ENCODE measurements at places on chromosomes 5 and 9.

- DNase-seq, result no peak
Observed at GRCh38 chr9:116452634-116453033, 234.5 kb upstream of the TRIM32 start.

GRCh38 chr5:138359621-138360020, 7.1 kb downstream of the KDM3B start:
- no peak for DNase-seq

DNA sequence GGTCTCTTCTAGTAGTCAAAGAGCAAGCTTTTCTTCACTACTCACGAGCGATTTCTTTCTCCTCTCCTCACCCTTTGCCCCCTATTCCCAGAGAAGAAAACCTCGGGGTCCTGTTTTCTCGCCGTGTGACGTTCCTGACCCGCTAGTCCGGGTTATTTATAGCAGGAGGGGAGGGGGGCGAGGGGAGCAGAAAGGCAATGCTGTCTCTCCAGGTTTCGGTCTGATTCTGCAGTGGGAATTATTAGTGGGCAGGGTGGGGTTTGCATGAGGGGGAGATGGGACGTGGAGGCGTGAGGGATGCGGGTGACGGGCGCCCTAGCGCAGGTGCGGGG, 847 bp upstream of the GABRB2 start:
- DNase-seq, result no peak

DNA sequence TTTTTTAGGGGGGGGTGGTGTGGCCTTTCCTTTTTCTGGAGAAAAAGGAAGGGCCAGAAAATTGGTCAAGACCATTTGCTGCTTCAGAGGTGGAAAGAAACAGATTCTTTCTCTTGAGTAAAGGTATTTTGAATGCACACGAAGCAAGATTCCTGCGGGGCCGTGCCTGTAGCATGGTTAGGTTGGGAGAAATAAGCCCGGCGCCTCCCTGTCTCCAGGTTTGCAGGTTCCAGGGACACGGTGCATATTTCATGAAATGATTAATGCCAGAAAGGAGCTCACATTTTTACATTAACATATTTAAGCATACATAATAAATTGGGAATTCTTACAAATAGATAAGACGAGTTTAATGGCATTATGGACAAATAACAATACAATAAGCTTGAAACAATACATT, 409.5 kb upstream of the IRX1 start:
- no peak for DNase-seq
